ENCODE measurements at places on chromosomes 5 and 9.
A peak's percentile ranks its signal among the peaks of the same experiment; 100 is the strongest.

- no peak for DNase-seq
Measured at GRCh38 chr5:1503241-1504068, 20.3 kb downstream of the LPCAT1 start.

DNA sequence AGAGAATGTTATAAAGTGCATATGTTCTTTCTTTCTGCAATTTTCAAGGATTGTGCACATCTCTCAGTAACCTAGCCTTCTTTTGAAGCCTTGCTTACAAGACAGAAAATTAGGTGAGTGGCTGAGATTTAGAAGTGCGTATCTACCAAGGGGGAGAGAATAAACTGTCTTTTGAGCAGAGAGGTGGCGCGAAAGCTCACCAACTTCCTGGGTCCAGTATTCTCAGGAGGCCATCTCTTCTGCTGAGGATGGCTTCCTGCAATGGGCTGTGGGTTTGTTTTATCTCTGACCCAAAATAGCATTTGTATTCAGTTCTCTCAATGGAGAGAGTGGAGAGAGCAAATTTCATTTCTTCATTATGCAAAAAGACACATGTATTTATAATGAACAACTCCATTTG is 75.4 kb upstream of the RPS23 start:
- no peak for DNase-seq

GRCh38 chr9:124264823-124265233 is 7.1 kb downstream of the NEK6 start:
- DNase-seq: peak; percentile 56

DNA sequence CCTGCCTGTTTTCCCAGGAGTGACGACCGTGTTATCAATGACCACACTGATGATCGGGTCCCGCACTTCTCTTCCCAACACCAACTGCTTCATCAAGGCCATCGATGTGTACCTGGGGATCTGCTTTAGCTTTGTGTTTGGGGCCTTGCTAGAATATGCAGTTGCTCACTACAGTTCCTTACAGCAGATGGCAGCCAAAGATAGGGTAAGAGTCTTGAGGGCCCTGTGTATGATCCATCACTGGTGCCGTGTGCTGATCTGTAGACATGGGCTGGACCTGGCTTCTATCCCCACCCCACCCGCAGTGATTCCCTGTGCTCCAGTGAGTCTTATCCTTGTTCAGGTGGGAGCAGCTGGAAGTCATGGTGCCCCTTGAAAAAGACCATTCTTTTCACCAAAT is 26.0 kb downstream of the GABRP start:
- peak; percentile 40 for DNase-seq

GRCh38 chr5:139633295-139634027 is 14.7 kb upstream of the CXXC5 start:
- DNase-seq: peak; percentile 84

DNA sequence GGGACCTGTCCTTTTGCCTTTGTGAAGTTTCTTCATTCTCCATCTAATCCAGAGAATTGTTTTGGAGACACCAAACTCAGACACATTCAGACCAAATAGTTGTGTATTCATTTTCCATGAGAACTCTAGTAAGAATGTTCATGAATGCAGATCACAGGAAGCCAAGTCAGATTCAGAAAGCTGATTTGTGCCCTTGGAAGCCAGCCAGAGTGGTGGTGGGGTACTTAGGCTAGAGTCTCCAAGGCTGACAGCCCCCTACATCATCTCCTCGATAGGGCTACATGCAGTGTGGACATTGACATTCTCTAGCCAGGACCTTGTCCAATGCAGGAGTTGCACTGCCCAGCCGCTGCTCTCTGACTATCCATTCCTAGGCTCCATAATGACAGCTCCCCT is 137.6 kb downstream of the UGCG start:
- DNase-seq: no peak

DNA sequence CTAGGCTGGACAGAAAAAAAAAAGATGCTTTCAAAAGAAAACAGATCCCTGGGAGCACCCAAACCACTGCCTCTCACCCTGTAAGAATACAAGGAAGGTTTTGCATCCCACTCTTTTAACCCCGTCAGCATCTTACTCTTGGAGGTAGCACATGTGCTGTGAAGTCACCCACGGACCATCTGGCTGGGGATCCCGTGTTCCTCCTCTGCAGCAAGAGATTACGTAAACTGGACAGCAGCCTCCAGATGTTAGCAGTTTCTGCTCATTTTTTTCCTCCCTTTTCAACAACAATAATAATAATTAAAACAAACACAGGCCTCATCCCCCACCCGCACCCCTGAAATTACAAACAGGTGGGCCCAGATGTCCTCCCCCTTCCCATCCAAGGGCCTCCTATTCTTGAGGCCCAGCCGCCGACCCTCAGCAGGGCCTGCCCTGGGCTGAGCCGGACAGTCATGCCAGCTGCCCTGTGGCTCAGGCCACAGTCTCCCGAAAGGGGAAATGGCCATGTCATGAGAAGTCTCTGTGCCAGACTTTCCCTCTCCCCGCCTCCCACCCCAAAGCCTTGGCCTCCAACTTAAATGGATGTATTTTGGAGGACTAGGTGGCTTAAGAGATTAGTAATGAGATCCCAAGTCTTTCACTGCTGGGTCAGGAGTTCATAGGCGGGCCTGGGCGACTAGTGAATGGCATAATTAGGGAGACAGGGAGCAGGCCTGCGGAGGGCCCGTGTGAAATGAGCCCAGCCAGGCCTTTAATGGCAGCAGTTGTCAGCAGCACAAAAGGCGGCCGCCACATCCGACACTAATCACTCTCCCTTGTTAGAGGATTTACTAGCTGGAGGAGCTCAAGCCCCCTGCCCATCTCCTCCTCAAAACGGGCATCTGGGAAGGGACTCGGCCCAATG is 165.1 kb downstream of the PAPPA start:
- DNase-seq: no peak

- DNase-seq: no peak
Measured at GRCh38 chr5:132525299-132525724, 18.0 kb downstream of the IL5 start.

DNA sequence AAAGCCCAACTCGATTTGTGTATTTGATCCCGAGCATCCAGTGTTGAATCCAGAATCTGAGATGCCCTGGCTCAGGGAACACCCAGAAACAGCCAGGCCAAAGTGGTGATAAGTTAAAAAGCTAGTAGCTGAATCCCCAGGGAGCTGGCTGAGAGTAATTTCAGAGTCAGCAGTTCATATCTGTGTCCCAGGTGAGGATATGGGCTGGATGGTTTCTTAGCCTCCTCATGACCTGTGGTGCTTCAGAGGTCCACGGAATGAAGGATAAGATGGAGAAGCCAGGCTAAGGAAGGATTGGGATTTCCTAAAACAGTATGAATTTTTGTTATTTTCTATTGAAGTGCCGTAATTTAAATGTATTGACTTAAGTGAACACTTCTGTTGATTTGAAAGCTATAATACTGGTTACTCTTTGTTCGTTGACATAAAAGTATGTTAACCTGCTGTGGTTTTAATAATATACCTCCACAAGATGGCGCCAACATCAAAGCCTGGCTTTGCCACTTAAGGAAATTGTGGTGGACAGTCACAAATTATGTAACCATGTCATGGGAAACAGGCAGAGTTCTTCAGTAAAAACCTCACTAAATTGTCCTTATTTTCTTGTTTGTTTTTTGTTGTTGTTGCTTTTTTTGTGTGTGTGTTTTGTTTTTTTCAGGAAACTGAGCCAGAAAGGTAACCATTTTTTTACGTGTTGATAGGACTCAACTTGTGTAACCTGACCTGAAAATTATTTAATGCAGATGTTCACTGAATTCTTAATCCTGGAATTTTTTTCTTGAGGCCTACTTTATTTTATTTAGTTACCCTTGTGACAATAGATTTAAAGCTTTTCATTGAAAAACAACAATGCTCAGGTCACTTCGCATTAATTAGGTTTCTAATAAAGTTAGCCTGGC is 11.4 kb downstream of the MTAP start:
- DNase-seq: peak; percentile 74

GRCh38 chr9:80359291-80359690 is 787.5 kb downstream of the TLE4 start:
- DNase-seq: no peak

DNA sequence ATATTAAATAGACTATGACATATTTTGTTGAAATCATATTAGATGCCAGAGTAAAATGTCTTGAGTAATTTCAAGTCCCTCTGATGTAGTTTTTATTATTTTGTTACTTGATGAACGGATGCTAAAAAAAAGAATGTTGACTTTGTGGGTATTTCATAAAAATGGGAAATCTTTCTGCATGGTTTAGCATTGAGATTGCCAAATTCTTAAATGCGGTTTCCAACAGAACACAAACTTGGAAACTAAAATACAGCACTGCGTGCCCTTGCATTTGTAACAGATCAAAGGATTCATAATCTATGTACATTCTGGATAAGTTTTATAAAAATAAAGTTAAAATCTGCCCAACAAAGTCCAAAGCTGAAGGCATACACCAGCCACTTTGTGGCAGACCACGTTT is 425.5 kb upstream of the DAB2 start:
- no peak for DNase-seq

GRCh38 chr9:119004618-119004990 is 364.6 kb downstream of the BRINP1 start:
- DNase-seq: no peak

- no peak for DNase-seq
Measured at GRCh38 chr5:180519098-180519497, 24.9 kb downstream of the CNOT6 start.

GRCh38 chr9:89848060-89849040 is 243.5 kb downstream of the GADD45G start:
- DNase-seq: no peak

- DNase-seq: peak; percentile 33
Measured at GRCh38 chr5:157266286-157267007, 524 bp downstream of the CYFIP2 start.

GRCh38 chr9:34171753-34172535 is 6.9 kb upstream of the UBAP1 start:
- DNase-seq: no peak

GRCh38 chr5:180133060-180133459 is 61.5 kb upstream of the RNF130 start:
- DNase-seq: no peak

DNA sequence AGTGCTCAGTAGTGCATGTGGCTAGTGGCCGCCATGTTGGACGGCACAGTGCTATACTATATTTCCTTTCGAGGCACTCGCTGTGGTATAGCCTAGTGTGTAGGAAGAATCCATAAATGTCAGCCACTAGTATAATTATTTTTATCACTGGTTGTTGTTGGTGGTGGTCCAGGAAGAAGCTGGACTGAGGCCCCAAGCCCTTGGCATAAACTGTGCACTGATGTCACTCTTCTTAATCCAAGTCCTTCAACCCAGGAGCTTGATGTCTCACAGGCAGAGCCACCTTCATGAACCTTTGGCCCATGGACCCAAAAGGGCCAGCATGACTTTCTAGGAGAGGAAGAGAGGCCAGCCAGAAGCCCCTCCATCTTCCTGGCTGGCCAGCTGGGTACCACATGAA is 32.5 kb upstream of the SYNPO start:
- no peak for DNase-seq

- no peak for DNase-seq
Measured at GRCh38 chr5:122984425-122984824, 52.1 kb downstream of the PPIC start.

DNA sequence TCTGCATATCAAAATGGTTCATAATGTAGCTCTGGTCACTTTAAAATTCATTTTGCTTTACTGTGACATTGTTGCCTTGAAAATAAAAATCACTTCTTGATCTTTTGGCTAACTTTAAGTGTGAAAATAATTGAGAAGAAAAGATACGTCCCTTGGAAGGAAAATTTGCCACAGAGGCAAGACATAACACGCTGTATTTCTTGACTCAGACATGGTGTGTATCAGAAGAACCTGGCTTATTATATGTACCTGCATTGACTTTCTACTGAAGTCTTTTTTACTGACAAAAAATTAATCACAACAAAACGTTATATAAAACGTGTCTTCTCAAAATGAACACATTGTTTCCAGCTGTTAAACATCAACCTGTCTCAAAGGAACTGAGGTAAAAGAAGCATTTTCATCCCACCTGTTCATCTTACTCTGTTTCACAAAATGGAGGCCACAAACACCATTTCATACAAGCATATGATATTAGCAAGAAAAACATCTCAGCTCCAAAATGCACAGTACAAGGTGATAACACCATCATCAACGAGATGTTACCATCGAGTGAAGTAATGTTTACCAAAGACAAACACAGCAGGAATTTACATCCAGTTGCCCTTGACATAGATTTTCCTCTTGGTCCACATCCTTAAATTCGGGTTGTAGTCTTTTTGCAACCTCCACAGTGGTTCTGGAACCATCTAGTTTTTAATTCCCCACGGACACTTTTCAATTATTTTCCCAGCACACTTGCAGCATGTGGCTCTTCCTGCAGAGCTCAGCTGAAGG is 179.9 kb downstream of the GLIS3 start:
- DNase-seq: no peak

DNA sequence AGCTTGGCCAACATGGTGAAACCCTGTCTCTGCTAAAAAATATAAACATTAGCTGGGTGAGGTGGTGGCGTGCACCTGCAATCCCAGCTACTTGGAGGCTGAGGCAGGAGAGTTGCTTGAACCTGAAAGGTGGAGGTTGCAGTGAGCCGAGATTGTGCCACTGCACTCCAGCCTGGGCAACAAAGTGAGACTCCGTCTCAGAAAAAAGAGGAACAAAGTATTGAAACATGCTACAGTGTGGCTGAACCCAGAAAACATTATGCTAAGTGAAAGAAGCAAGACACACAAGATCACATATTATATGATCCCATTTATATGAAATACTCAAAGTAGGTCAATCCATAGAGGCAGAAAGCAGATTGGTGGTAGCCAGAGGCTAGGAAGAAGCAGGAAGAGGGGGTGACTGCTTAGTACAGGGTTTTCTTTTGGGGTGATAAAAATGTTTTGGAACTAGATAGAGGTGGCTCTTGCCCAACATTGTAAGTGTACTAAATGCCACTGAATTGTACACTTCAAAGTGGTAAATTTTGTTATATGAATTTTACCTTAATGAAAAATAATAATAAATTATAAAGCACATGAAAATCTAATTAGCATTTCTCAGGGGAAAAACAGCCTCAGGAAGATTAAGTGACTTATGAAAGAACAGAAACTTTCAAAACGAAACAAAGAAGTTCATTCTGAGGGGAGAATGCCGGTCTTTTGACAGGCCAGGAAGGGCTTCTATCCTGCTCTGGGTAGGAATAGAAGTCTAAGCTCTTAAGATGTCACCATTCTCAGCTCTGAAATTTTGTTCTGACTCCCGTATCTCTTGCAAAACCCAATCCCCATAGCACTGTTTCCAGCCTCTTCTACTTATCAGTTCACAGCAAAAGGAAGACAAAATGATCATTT is 161.1 kb upstream of the TBCA start:
- no peak for DNase-seq

- DNase-seq: no peak
Measured at GRCh38 chr5:142527234-142527633, 158.7 kb downstream of the FGF1 start.

DNA sequence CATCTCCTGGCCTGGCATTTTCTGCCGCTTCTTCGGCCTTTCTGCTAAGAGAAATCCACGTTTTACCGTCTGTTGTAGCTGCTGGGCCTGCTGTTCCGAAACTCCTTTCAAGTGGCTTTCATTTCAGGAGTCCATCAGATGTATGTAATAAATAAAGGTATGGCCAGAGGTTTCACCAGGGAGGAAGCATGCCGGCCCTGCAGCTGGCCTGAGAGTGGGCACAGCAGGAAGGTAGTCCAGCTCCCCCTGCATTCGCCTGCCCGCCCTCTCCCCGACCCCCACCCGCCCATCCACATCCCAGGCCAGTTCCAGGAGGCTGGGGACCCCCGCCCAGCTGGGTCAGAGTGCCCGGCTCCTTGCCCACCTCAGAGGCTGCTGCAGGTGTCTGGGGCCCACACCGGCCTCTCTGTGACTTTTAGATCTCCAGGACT is 46.4 kb upstream of the EXOC3 start:
- DNase-seq: no peak

- DNase-seq: peak; percentile 64
Measured at GRCh38 chr5:31186672-31187267, 6.7 kb upstream of the CDH6 start.

Data from LoVo (cell line).